ENCODE measurements at places on chromosomes 2 and 18.

- no peak for DNase-seq
Measured at GRCh38 chr2:134682726-134683125, 36.1 kb downstream of the TMEM163 start.

DNA sequence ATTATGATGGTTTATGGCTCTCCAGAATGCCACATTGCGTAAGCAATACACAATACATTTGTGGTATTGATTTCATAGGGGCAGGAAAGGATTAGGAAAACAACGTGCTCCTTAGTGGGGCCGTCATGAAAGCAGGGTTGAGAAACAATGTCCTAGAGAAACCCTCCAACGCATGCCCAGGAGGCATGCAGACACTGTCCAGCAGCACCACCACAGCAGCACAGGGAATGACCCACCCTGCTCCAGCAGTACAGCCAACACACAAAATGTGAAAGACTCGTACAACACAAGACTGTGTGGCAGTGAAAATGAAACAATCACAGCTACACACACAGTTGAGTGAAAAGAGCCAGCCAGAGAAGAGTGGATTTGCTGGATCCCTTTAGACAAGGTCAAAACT is 66.3 kb downstream of the FAM168B start:
- no peak for DNase-seq

DNA sequence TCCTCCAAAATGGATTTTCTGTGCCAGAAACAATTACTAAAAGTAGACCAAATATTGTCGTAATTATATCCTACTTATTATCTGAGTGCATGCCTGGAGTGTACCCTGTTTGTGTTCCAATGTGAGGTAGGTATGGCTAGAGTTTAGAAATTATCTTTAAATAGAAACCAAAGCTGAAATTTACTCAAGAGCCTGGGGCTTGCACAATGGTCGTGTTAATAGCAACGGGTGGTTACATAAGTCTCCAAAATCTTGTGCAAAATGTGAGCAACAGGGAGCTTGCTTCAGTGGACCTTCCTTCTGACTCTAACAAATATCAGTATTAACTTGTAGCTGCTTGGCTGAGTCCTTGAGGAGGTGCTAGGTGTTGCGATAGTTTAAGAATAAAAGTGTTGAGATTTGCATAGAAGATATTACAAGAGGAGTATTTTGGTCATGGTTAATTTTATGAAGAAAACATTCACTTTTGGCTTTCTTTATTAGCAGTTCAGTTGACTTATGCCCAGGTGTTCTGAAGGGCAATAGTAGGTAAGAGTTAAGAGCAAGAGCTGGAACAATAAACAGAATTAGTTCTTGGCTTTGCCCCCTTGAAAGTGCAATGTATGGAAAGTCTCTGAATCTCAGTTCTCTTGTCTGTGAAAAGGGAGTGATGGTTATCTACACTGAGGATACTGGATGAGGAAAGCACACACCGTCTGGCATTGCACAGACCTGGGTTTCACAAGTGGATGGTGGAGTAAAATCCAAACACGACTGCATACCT is 4.6 kb downstream of the CXCR4 start:
- no peak for DNase-seq

GRCh38 chr2:144596073-144596871 is 76.4 kb upstream of the ZEB2 start:
- no peak for DNase-seq

GRCh38 chr2:237628247-237629187 is 1.1 kb downstream of the LRRFIP1 start:
- DNase-seq: no peak

DNA sequence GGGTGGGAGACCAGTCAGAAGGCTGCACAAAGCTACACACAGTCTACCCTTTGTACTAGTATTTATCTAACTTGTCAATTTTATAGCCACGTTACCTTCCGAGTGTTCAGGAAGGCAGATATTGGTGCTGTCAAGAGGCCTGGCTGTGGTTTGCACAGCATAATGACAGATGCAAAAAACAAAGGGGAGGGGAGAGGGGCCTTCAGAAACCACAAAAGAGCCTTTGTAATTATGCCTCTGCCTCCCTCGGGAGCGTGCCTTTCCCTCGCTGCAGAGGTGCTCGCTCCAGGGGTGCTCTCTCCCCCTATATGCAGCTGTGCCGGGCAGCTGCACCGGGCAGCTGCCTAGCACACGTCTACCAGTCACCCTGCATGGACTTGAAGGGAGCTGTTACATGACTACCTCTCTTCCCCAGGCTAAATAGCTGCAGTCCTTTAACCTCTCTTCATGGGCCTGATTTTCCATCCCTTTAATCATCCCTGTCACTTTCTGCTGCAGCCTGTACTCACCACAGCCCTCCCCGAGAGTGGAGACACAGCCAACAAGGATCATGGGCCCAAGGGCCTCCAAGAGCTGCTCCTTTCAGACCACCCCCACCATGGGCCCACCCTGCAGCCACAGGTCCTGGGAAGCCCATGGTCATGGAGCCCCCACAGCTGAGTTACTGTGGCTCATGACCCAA is 168.4 kb upstream of the PKDCC start:
- DNase-seq: no peak

GRCh38 chr2:9017411-9017810 is 13.9 kb upstream of the MBOAT2 start:
- no peak for DNase-seq

GRCh38 chr18:79708412-79708811 is 28.8 kb downstream of the CTDP1 start:
- DNase-seq: no peak

GRCh38 chr2:68039317-68039716 is 23.5 kb downstream of the C1D start:
- DNase-seq: no peak

DNA sequence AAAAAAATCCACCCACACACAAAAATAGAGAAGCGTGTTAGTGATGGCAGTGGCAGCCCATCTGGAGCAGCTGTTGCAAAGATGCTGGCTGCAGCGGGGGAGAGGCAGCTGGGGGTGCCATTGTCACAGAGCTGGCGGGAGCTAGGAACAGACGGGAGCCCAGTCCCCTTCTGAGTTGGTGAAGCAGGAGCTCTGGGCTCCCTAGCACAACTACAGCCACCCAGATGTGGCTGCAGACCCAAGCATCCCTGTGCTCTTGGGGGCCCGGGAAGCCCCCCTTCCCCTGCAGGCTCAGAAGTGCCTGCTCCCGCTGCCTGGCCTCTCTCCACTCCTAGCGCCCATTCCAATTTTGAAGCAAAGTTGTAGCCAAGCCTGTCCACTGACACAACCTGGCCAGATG is 366.6 kb upstream of the MC4R start:
- DNase-seq: no peak

- DNase-seq: no peak
Measured at GRCh38 chr2:173978447-173978846, 13.3 kb upstream of the SP3 start.

GRCh38 chr2:216936954-216937357 is 77.1 kb upstream of the TNP1 start:
- DNase-seq: no peak

DNA sequence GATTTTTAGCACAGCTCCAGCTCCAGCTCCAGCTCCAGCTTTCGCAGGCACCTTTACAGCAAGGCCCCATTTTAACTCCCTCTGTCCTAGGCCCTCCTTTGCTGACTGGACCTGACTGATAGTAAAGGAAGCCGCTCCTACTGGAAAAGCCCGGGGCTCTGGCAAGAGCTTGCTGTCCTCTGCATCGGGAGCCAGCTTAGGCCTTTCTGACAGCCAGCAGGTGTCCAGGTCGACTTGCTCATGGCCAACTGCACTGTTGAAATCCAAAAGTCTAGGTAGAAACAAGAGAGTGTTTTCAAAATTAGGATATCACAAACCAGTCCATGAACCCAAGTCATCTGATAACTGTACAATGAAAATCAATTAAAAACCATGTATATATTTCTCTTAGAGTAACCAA is 161.1 kb downstream of the LAMA1 start:
- no peak for DNase-seq
